ENCODE measurements at places on chromosomes 7 and 10.

GRCh38 chr10:4270116-4270515, 485.1 kb upstream of the KLF6 start:
- no peak for DNase-seq

- no peak for DNase-seq
These were observed 67.8 kb upstream of the PCBD1 start for GRCh38 chr10:70956029-70956759.

DNA sequence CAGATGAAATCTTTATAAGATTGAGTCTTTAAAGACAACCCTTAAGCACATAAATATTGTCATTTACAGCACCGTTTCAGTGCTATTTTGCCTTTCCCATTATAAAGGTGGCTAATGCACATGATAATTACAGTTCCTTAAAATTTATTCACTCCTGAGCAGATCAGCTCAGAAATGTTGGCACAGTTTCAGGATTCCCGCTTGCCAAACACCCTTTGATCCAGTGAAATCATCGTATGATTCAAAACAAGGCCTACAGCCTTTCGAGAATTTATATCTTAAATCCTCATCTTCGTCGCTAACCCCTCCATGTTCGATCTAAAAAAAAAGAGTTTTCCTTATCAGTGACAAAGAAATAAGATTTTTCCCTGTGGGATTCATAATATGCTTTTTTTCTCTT, 14.1 kb upstream of the SOSTDC1 start:
- no peak for DNase-seq

DNA sequence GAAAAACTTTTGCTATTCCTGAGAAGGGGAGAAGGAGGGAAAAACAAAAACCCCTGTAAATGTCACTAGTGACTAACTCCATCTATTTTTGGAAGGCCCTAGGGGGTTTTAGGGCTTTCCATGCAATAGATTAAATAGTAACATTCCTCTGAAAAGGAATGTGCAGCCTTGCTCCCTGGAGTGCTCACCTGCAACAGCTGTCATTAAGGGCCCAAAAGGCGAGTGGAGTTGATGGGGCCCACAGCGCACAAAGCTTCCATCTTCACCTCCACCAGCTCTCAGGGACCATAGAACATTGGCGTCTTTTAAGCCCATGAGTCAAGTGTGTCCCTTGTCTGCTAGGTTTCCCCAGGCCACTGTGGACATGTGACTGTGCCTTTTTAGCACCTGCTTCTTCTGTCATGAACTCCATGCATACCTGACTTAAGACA, 58.0 kb upstream of the IL6 start:
- DNase-seq, result no peak

DNA sequence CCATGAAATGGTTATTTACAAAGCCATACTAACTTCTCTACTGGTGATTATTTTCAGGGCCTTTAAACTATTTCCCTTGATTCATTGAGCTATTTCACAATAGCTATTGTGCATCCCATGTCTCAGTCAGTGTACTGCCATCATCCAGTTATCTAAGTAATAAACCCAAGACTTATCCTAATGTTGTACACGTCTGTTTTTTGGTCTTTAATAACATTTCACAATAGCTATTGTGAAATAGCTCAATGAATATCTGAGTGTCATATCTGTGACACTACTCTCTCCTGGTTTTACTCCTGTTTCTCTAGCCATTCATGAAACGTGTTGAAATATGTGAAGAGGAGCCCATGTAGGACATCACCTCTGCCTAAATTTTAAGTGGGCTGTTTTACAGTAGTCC, 36.5 kb upstream of the TMEM140 start:
- no peak for DNase-seq

DNA sequence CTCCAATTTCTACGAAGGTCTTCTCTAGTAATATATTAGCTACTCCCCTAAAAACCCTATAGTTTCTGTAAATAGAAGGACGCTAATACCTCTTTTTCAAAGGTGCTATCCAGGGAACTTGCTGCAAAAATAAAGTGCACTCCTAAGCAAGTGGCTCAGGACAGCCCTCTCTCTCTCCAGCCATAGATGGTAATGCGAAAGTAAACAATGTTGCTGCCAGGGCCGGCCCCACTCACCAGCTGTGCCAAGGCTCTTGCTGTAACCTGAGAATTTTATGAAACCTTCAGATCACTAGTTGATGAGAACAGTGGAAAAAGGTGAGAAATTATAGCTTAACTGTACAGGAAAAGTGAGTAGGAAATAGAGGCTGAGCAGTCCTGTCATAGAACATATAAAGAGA, 10.9 kb upstream of the TAS2R39 start:
- DNase-seq, result no peak

GRCh38 chr10:77501846-77502261, 135.8 kb downstream of the KCNMA1 start:
- DNase-seq, result no peak

GRCh38 chr10:7559386-7559785, 107.4 kb downstream of the ITIH5 start:
- DNase-seq, result no peak

- no peak for DNase-seq
These were observed 30.4 kb upstream of the ELFN1 start for GRCh38 chr7:1639532-1640175.

DNA sequence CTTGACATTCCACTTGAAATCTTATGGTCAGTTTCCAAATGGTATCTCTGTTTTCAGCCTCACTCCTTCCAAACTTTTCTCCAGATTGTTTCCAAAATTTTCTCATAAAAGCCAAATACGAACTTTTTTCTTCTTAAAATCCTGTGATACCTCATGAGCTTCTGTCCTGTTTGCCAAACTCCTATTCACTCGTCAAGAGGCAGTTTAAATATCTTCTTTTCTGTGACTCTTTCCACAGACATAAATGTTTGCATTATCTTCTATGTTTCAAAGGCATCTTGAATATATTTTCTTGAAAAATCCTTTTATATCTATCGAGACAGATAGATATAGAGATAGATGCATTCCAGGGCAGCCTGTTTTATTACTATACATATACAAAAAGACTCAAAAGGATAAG, 109.4 kb downstream of the NRG3 start:
- DNase-seq, result no peak

DNA sequence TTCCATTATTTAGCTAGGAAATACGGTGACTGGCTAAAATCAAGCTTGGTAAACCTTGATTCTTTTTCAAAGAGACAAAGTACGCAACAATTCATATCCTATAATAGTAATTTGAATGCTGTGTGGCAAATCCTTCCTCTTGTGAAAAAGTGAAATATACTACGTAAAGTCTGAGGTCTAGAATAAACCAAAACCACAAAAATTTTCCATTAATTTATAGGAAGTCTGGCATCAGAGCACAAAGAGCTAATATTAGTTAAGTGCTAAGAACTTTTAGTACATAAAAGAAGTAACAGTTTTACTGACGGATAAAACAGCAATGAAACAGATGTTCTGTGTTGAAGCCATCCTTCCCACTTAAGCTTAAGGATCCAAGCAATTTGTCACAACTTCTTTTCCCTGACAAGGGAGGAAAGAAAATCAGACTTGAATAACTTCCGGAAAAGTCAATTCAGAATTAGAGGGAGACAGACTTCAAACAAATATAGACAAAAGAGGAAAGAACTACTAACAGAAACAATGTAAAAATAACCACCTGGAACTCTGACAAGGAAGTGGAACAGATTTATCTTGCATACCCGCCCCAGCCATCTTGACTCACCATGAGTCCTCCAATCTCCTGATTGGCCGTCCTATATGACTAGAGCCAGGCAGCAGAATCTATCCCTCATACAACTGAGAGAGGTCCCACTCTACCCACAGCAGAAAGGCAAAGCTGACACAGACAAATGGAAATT, 34.6 kb downstream of the RHEB start:
- DNase-seq, result peak; percentile 25

GRCh38 chr7:110647266-110647665, 443.7 kb upstream of the LRRN3 start:
- no peak for DNase-seq

- no peak for DNase-seq
These were observed 459 bp upstream of the FEZF1 start for GRCh38 chr7:122304996-122305421.

DNA sequence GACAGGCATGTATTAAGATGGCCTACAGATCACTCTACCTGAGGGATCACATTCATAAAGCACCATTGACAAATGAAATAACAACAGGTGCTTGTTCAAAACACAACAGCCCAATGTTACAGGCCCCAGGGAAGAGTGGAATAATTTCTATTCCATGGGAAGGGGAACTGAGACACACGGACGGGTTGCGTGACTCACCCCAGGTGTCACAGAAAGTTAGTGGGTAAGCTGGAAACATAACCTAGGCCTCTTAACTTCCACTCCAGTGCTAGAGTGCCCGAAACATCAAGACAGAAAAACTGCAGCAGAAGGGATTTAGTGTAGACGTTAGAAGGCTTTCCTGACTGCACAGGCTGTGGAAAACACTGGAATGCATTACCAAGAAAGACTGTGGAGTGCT, 48.3 kb downstream of the SLC37A3 start:
- DNase-seq, result no peak

- DNase-seq, result no peak
These were observed 18.3 kb downstream of the STEAP1B start for GRCh38 chr7:22481726-22482125.

DNA sequence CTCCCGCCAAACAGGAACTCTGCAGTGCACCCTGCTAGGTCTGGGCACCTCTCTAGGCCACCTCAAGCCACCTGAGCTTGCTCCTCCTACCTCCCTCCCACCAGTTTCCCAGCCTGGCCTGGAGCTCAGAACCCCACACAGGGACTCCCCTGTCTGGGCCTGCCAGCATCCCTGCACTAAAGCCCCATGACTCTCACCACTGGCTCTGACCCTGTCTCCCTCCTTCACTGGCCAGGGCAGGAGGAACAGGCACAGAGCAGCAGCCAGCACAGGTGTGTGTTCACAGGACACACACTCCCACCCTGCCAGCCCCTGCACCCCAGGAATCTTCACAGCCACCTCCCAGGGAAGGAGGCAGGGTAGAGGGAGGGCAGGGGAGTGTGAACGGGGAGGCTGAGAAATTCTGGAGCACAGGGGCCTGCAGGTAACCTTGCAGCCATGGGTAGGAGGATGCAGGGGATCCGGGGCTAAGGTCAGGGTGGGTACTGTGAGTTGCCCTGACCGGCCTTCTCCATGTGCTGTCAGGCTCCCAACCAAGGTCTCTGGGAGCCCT, 13.9 kb upstream of the ANTXRL start:
- DNase-seq, result no peak

DNA sequence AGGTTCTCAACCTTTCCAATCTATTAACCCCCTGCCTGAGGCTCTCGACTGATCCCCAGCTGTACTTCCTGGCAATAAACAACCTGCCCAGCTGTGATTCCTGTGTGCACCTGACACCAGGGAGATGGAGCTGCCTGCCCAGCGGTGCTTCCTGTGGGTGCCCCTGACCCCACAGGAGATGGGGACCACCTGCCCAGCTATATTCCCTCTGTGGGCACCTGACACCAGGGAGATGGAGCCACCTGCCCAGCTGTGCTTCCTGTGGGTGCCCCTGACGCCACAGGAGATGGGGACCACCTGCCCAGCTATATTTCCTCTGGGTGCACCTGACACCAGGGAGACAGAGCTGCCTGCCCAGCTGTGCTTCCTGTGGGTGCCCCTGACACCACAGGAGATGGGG, 184.0 kb downstream of the DIP2C start:
- DNase-seq, result no peak

DNA sequence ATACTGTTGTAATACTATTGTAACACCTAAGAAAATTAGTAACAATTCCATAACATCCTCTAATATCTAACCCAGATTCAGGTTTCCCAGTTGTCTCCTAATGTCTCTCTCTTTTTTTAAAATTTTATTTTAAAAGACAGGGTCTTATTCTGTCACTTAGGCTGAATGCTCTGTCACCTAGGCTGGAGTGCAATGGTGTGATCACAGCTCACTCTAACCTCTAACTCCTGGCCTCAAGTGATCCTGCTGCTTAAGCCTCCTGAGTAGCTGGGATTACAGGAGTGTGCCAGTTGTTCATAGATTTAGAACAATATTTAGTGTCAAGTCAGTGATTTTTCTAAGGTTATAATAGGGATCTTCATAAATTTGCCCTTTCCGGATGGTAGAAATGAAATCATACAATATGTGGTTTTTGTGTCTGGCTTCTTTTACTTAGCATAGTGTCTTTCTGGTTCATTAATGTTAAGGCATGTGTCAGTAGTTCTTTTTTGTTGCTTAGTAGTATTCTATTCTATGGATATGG, 14.7 kb downstream of the RALA start:
- no peak for DNase-seq

DNA sequence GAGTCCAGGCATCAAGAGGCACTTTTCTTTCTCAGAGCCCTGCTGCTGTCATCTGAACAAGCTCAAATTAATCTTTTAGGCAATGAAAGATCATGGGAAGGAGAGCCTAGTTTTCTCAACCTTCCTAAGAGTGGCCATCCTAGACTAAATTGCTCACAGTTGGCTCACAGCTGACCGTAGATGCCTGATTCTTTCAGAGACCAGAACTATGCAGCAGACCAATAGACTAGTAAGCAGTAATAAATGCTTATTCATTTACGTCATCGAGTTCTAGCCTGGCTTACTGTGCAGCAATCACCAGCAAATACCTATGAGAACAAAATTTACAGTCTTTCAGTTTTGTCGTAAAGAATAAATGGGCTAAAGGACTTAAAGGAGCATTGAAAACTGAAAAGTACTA, 602.9 kb upstream of the GHITM start:
- no peak for DNase-seq

DNA sequence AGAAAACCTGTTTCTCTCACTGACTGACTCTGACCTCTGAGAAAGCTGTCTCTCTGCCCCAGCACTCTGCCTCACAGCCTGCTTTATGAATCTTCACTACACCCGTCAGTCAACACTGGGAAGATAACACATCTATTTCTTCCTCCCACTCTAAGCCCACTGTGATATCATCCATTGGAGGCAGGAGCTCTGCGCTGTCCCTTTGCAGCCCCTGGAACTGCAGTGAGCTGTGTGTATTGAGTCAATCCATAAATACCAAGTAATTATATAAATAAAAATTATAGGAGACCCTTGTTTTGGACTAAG, 17.2 kb upstream of the FXYD4 start:
- no peak for DNase-seq

DNA sequence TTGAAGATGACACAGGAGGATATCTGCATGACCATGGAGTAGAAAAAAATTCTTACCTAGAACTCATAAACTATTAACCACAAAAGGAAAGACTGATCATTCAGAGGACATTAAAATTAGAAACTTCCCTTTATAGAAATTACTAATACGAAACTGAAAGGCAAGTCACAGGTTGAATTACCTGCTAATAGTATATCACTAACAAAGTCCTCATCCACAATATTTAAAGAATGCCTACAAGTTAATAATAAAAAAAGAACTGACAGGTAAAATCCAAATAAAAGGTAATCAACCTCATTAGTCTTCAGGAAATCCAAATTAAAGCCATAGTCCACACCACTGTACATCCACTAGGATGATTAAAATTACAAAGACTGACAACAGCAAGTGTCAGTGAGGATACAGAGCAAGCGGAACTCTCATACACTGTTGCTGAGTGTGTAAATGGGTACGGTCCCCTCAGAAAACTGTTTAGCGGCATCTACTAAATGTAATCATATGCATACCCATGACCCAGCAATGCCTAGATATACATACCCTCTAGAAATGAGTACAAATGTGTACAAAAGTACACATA, 71.2 kb downstream of the ARHGAP21 start:
- DNase-seq, result no peak

- no peak for DNase-seq
These were observed 786 bp downstream of the ATP5F1C start for GRCh38 chr10:7788639-7789286.

Measured in stimulated activated CD4-positive, alpha-beta T cell treated with anti-CD3 and anti-CD28 coated beads, Interleukin-2, amount 100 ng/mL, for 48 hours (primary cell).